ENCODE measurements at places on chromosomes 1 and 21.

GRCh38 chr1:66446261-66447001 is 87.5 kb upstream of the SGIP1 start:
- no peak for DNase-seq

DNA sequence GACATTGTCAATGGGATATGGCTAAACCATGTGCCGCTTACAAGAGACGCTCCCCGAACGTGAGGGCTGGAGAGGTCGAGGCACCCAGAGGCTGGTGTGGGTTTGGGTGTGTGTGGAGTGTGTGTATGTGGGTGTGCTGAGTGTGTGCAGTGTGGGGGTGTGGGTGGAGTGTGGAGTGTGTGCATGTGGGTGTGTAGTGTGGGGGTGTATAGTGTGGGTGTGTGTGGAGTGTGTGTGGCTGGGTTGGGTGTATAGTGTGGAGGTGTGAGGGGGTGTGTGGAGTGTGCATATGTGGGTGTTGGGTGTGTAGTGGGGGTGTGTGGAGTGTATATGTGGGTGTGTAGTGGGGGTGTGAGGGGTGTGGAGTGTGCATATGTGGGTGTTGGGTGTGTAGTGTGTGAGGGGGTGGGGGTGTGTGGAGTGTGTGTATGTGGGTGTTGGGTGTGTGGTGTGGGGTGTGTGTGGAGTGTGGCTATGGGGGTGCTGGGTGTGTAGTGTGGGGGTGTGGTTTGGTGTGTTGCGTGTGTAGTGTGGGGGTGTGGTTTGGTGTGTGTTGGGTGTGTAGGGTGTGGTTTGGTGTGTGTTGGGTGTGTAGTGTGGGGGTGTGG is 42.2 kb downstream of the SLC19A1 start:
- no peak for DNase-seq

DNA sequence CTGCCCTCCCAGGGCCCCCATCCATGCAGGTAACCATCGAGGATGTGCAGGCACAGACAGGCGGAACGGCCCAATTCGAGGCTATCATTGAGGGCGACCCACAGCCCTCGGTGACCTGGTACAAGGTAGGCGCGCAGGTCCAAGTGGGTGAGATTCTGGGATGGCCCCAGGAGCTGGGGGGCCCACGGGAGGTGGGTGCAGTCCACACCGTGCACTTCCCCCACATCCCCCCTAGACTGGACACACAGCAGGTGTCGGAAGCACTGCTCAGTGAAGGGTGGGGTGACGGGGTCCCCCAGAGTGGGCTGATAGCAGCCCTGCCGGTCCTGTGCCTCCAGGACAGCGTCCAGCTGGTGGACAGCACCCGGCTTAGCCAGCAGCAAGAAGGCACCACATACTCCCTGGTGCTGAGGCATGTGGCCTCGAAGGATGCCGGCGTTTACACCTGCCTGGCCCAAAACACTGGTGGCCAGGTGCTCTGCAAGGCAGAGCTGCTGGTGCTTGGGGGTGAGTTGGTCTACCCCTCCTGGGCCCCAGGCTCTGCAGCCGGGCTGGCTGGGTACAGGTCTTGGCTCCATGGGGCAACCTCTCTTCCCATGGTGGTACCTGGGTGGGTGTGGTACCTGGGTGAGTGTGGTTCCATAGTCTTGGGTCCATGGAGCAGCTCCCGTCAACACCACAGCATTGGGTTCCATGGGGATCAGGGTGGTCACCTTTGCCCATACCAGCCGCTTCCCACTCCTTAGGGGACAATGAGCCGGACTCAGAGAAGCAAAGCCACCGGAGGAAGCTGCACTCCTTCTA is 40.4 kb downstream of the TRIM11 start:
- no peak for DNase-seq

DNA sequence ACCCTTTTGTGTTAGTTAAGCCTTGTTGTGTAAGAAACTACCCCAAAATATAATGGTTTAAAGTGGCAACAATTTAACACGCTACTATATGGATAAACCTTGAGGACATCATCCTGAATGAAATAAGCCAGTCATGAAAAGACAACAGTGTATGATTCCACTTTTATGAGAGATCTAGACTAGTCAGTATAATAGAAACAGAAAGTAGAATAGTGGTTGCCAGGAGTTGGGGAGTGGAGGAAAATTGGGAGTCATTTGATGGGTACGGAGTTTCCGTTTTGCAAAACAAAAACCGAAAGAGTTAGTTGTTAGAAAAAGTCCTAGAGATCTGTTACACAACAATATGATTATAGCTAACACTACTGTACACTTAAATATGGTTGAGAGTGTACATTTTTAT is 16.0 kb upstream of the CHIA start:
- no peak for DNase-seq

DNA sequence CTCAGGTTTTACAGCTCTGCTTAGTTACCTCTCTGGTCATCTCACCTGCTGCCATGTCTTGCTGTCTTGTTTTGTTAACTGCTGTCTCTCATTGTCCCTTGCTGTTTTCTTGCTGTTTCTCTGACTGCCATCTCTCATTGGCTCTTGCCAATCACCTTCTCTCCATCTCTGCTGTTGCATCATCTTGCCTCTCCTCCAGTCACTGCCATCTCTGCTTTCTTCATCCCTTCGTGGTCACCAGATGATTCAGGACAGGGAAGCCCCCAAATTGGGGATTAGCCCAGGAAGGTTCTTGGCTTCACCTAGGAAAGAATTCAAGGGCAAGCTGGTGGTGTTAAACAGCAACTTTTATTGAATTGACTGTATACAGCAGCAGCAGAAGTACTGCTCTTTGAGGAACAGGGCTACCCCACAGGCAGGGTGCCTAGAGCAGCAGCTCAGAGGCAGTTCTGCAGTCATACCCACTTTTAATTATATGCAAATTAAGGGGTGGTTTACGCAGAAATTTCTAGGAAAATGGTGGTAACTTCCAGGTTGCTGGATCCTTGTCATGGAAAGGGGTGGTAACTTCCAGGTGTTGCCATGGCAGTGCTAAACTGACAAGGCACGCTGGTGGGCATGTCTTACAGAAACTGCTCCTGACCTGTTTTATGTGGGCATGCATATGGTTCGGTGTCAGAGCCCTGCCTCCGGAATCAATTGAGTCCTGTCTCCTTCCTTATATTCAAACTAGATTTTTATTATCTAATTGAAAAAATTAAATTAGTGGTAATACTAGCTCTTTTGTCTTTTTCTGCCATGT is 33.4 kb downstream of the SUCO start:
- no peak for DNase-seq

GRCh38 chr1:36743286-36744005 is 260.7 kb upstream of the CSF3R start:
- peak; percentile 99 for DNase-seq

- no peak for DNase-seq
These were observed at the start of gene TTC22 for GRCh38 chr1:54800899-54801759. TTC22 (minus strand) TSS chr1:54801323; CDS start chr1:54801163, 160 bp downstream.

DNA sequence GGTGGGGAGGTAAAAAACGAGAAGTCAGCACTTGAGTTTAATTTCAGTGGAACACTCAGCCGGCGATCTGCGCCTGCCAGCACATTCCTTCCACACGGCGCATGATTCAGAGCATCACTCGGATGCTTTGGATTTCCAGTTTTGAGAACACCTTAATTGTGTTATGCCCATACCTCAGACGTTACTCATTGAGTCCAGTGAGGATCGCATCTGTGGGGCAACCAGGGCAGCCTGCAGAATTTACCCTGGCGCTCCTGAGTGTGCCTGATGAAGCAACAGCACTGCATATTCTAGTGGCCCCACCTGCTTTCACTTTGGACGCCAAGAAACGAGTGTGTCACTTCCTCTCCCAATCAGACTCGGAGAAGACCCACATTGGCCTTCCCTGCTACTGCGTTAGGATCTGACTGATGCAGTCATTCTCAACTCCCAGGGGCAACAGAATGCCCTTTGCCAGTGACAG is 19.9 kb downstream of the FAM89A start:
- DNase-seq: no peak

- no peak for DNase-seq
These were observed 16.0 kb downstream of the VANGL2 start for GRCh38 chr1:160416369-160416768.

DNA sequence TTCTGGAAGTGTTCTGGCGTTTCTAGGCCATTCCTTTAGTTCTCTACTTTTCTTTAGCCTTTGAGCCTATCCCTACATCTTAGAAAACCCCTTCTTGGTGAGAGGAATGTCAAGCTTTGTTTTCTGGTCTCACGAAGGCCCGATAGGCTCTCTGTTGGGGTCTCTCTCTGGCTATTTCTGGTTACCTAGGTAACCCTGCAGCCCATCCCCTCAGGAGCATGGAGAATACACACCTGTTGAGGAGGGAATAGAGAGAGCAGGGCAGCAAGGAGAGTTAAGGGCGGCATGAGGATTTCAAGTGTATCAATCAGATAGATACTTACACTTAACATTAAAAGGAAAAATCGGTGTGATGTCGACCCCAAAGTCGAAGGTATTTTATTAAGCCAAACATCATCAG is 45.7 kb downstream of the LRRC8D start:
- no peak for DNase-seq

DNA sequence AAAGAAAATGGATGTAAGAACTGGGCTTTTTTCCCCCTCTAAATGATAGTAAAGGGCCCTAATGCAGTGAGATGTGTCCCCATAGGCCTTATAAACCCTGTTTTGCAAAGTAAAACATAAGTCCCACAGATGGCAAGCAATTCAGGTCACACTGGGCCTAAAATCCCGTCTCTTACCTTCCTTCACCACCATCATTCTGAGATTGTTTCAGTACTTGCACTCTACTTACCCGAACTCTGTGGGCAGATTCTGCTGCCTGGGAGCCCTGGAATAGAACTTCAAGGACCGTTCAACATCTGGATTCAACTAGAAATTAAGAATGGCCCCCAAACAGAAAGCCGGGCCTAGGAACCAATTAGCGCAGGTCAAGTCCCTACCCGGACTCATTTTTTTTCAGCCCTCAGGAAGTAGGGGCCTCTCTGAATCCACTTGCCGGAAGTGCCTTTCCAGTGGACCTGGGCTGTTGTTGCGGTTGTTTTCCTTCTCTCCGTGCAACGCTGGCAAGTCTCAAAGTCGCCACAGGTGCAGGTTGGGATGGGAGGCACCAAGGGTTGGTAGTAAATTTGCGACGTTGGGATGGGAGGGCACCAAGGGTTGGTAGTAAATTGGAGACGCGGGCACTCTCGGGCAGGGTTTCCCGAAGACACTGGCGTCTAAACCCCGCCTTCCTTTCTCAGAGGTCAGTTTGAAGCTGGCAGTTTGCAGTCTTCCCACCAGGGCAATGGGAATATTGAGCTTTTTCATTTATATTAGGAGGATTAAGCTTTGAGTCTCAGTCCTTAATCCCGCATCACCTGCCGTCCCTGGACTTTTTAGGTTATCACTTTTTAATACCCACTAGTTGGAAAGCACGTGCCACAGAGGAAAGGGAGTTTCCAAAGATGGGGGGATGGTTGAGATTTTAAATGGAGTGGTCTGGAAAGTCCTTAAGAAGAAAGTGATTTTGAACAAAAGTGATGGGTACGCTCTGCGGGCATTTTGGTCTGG is at the start of gene TMEM69:
TSS of gene TMEM69 (plus strand) at position 428 of the 987 bp plus-strand sequence. CDS start 2,888 bp downstream, outside the sequence.
- DNase-seq: peak; percentile 15

DNA sequence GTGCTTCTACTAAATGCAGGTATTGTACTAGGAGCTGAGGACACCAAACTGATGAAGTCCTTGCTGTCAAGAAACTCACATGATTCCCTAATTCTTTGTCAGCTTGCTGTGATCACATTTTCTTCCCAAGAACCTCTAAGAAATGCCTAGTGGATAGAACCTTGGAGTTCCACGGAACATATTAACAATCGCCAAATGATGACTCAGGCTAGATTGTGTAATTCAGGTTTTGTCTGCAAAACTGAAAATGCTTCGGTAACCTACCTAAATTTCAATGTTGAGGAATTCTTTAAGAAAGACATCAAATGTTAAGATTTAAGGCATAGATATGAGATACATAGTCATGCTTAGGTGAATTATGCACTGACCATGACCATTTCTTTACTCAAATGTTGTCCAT is 1.7 kb upstream of the GADD45A start:
- no peak for DNase-seq

DNA sequence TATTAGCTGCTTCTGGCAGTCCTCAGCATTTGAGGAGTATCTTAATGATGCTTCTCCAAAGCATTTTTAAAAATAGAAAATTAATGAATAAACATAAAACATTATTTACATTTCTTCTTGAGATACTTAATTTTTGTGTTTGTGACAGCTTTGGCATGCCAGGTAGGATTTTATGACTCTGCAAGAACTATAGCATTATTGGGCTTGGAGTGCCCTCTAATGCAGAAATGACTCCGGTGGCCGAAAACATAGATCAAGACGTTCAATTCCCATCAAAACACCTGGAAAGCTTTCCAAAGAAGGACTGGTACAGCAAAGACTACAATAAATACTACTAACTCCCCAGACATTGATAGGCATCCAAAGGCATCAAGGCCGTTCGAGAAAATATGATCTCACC is 366.4 kb upstream of the CXADR start:
- DNase-seq: no peak

GRCh38 chr1:227999056-227999930 is 7.5 kb upstream of the WNT3A start:
- peak; percentile 2 for DNase-seq

DNA sequence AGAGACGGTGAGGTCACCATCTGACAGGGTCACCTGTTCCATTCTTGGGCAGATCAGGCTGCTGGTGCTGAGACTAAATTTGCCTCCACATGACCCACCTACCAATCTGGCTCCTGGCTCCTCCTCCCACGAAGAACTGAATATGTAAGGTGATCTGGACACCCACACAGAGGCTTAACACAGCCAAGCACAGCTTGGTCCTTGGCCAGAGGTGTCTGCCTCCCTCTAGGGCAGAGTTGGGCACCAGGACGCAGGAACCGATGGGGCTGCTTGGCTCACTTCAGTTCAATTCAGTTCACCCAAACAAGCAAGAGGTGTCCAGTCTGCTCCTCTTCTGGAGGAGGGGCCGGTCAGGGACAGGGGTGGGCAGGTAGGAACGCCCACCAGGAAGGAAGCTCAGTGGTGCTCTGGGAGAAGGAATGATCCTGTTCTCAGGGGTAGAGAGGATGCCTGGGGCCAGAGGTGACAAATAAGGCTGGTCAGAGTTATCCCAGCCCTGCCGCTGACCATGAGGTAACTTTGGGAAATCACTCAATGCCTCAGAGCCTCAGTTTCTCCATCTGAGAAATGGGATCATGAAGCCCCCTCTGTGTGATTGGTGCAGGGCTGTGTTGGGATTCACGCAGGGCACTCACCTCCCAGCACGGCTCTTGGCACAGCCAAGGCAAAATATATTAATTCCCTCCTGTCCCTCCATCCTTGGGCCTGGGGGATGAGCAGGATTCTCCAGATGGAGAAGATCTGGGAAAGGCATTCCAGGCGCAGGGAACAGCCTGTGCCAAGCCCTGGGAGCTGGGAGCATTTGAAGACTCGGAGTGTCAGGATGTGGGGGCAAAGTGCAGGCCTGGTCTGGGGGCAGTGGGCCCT is 284.5 kb downstream of the PTPRU start:
- DNase-seq: peak; percentile 5

- no peak for DNase-seq
These were observed 39.2 kb downstream of the CDK18 start for GRCh38 chr1:205543351-205544301.

- DNase-seq: no peak
These were observed 18.4 kb downstream of the RUNX3 start for GRCh38 chr1:24911651-24912155.

DNA sequence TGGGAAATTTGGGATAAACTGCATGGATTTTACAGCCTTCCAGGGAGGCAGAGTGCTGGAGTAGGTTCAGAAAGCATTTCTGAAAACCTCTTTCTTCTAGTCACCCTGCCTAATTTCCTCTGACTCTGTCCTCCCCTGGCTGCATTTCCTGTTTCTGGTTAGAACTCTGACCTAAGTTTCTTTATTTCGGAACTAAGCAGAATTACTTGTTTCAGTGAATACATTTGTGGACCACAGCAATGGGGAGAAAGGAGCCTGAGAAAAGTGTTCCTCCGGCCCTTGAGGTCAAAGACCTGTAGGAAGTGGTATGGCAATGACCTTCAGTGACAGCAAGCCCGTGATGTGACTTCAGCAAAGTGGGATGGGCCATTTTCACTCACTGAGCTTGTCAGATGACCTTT is 173.4 kb upstream of the RUNX1 start:
- no peak for DNase-seq
